NCI-H774 (cell line): ENCODE measurements at places on chromosomes 3 and 15.

DNA sequence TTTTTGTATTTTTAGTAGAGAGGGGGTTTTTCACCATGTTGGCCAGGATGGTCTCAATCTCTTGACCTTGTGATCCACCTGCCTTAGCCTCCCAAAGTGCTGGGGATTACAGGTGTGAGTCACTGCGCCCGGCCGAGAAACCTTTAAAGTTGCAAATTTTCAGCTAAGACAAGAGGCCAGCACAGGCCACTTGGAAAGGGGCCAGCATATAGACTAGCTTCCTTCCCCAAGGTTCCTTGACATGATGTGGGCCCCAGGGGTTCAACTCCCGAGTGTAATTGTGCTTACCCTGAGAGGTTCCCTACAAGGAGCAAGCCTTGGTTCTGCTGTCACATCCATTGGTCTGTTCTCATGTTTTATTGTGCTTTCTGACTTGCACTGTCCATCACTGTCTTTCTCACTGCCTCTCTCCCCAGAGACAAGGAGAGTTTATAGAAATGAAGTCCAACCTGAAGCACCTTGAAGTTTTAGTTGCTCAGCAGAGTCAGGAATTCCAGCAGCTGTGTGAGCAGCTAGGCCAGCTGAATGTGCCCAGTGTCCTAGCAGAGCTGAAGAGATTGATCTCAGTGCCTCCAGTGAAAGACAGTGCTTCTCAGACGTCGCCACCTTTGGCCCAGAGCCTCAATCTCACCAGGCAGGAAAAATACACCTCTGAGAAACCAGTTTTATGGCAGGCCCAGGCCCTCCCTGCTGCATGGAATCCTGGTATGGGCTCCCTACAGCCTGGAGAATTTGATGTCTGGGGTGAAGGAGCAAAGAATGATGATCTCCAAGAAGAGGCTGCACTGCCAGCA lies 21.1 kb downstream of the C3orf62 start:
- no peak for DNase-seq

- no peak for DNase-seq
Measured at GRCh38 chr3:23762214-23762613, 43.5 kb upstream of the UBE2E1 start.

- no peak for DNase-seq
Measured at GRCh38 chr15:65071381-65071811, 3.6 kb upstream of the RASL12 start.

DNA sequence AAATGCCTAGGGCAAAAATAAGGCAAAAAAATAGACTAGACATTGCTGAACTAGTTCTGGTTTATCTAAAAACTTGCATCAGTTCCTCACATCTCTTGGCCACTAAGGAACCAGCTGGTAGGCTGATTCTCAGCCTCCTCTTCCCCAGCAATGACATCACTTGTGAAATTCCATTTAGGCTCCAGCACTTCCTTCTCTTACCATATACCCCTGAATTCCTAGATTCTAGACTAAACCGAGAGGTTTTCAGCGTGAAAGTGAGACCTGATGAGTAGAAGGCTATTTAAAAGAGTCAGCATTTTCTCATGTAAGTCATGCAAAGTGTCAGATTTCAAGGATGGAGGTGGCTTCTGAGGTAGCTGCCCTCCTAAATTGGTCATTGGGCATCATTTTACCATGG lies 247.1 kb upstream of the CDIN1 start:
- no peak for DNase-seq

- DNase-seq, result no peak
Measured at GRCh38 chr15:40982855-40983254, 29.6 kb downstream of the CHAC1 start.

DNA sequence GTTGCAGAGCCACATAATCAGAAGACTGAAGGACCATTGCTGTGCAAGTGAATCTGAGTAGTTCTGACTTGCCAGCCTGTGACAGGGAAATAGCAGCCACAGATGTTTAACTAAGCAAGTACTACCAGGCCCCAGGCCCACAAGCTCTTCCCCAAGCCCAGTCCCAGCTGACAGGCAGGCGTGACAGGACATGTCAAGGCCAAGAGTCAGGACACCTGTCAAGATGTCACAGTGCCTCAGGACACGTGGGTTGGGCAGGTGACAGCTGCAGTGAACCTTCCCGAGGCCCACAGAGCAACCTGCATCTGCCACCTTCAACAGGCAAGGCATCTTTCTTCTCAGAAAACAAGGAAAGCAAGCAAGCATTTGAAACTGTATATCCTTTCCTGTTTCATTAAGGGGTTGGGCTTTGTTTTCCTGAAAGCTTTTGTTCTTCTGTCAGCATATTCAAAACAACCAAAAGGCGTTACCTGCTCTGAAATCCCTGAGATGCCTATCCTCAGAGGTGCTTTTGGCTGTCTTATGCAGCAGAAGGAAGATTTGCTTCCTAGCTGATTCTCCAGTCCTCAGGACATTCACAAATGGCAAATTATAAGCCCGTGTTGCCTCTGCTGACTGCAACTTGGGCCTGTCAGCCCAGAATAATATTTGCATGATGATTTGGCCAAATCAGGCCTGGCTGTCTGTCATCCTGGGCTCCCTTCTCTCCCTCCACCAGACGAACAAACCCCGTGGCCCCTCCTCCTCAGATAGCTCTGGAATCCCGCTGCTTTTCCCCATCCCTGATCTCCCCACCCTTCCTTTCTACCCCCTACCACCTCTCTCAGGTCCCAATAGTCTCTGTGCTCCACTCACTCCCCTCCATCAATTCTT lies 171.8 kb upstream of the WNT5A start:
- no peak for DNase-seq

DNA sequence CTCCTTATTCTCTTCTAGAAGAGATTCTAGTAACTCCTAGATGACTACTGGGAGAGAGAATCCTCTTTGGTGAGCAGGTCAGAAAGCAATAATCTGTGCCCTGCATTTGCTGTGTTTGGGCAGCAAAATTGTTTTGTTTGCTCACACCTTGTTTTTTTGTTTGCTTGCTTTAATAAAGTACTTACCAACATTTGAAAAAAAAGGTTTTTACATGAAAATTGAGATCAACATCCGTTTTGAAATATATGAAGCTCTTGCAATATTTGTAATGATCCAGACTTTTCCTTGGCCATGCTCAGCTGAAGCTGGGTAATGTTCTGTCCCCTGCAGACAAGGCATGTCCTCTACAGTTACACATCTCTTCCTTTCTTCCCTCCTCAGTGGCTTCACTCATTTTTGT lies 62.2 kb downstream of the DIPK2A start:
- no peak for DNase-seq

DNA sequence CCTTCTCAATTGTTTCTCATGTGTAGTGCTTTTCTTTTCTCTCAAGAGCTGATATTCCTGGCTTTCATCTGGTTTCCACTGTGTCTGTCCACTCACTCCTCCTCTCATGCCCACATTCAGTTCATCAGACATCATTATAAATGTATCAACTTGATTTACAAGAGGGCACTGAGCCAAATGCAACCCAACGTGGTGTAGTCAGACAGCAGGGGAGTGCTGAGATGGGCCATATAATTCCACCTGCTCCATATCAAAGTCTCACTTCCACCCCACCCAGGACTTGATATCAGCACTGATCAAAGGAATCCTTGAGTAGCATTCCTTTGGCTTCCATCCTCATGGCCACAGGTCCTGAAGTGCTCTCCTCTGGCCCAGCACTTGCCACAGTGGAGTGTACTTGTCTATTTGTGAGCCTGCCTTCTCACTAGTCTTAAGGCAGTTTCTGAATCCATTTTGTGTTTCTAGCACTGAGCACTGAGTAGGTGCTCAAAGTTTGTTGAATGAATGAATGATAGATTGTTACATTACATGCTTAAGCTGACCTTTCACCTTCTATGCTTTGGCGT lies 252.8 kb downstream of the CLSTN2 start:
- DNase-seq, result no peak

DNA sequence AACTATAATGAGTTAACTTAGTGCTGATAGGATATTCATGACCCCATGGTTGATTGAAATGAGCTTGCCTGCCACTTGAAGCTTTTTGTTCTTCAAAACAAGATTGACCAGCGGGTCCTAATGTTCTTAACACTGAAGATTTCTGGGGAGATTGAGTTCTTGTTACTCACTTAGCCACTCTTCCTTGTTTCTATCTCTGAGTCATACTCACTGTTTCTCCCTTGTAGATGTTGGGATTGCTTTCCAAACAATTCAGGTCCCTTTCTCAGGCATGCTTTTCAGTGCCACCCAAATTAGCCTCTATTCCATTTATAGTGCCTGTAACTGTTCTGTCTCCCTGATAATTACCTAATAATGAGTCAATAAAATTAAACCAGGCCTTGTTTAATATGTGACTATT lies 517.0 kb downstream of the SQOR start:
- no peak for DNase-seq

- DNase-seq, result no peak
Measured at GRCh38 chr15:60316961-60317360, 80.8 kb downstream of the ANXA2 start.

- DNase-seq, result no peak
Measured at GRCh38 chr3:194624956-194625355, 8.3 kb downstream of the TMEM44 start.

DNA sequence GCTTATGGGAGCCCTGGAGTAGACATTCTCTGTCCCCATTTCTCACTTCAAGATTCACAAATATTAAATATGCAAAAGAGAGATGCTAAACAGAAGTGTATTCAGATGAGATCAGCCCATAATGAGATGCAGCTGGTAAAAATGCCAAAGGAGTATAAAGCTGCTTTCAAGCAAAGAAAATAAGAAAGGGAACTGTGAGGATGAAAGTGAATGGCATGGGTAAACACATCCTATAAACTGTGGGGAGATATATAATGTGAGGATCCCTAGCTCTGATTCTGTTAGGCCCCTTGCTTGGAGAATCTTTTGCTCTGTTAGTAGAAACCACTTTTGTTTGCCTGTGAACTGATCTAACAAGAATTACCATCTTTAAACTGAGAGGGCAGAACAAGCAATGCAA lies 396.6 kb downstream of the SOX2 start:
- DNase-seq, result no peak

GRCh38 chr3:152460936-152461335 lies 192.2 kb downstream of the MBNL1 start:
- DNase-seq, result no peak

GRCh38 chr3:59440285-59441028 lies 390.6 kb upstream of the CFAP20DC start:
- DNase-seq, result no peak

GRCh38 chr3:45946875-45947274 lies 3.6 kb downstream of the CXCR6 start:
- DNase-seq, result no peak

DNA sequence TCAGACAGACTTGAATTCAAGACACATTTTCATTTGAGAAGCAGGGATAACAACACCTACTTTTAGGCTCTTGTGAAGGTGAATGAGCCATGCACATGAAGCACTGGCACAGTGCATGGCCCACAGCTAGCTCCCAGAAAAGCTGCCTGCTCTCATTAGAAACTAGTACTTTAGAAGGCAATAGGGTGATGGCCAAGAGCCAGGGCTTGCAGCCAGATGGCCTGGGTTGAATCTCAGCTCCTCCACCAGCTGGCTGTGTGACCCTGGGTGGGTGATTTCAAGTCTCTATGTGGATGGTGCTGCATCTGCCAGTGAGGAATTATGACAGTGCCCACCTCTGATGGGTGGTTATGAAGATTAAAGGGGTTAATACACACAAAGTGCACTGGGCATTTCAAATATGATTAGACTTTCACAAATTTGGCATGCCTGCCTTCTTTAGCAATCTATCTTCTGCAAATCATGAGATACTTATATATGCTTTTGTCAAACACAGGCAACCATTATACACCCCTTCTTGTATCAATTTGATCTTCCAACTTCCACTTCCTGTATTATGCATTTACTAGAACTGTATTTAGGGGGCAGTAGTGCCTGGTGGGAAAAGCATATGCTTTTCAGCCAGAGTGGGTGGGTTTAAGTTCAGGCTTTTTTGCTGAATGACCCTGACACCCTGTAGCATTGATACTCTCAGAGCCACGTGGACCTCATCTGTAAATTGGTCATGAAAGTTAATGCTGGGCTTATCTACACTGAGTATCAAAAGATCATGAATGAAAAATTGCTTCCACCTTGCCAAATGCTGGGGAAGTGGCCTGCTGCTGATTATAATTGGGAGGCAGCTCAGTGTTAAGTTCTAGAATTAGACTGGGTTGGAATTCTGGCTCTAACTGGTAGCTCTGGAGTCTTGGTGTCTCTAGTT lies 34.7 kb upstream of the RBP1 start:
- DNase-seq, result no peak

- DNase-seq, result no peak
Measured at GRCh38 chr3:72924055-72924454, 36.2 kb downstream of the GXYLT2 start.

- DNase-seq, result no peak
Measured at GRCh38 chr3:52655895-52656294, 29.8 kb downstream of the PBRM1 start.
